ENCODE measurements at places on chromosomes 2 and 18. TPM values are rescaled to one million over a fixed set of nuclear protein-coding genes. Genes with fewer than 3 reads are reported as not detected.
A peak's percentile ranks its signal among the peaks of the same experiment; 100 is the strongest.

DNA sequence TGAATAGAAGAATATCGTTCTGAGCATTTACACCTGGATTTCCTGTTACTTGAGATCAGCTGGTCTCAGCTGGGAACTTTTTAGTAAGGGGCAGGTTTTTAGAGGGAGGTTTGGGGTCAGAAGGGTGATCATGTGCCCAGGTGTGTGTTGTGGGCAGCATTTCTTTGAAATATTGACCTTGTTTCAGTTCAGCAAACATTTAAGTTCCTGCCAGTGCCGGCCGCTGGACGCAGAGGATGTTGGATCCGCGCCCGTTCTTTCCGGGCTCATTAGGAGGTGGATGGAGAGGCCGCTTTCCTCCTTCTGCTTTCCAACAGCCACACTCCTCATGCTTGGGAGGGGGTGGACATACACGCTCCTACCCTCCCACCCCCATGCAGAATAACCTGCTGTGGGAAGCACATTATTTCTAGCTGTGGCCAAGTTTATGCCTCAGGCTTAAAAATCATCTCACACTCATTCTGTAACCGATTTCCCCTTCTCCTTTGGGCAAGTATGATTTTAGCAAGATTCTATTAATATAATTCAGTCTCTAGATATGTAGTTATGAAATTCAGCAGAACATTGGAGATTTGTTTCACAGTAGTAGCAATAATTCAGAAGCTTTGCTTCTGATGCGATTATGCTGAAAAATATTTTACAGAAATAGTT lies 131.4 kb downstream of the ZNF236 start:
- DNase-seq: no peak
- H3K36me3 ChIP-seq: peaks cover 29% of the 10 kb centered on the region
- no peaks in the 10 kb centered on the region for H3K27me3 ChIP-seq
- peaks cover 22% of the 10 kb centered on the region for H3K4me1 ChIP-seq
- H3K4me3 ChIP-seq: no peak overlapping the region

- no peak for DNase-seq
- no peaks in the 10 kb centered on the region for H3K36me3 ChIP-seq
- no peak overlapping the region for H3K27ac ChIP-seq
- H3K4me3 ChIP-seq: no peak overlapping the region
- H3K4me1 ChIP-seq: no peaks in the 10 kb centered on the region
Observed at GRCh38 chr2:173520918-173521317, 166.2 kb downstream of the CDCA7 start.

DNA sequence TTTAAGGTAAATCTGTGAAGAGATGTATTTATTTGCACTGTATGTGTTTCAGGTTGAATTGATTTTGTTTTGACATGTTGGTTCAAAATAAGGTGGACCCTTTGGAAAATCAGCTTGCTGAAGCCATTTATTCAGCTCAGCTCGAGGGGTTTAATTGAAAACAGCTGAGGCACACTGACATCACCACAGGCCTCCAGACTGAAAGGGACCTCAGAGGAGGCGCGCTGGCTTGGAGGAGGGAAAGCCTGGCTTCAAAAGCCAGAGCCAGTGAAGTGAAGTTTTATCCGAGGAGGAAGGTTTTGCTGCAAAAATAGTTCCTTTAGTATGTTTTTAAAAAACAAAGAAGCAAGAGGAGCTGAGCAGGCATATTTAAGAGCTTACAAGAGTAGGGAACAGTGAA lies 26.9 kb upstream of the DNMT3A start:
- H3K4me1 ChIP-seq: peaks cover 6% of the 10 kb centered on the region
- H3K4me3 ChIP-seq: no peak overlapping the region
- DNase-seq: no peak
- no peaks in the 10 kb centered on the region for H3K27me3 ChIP-seq
- no peaks in the 10 kb centered on the region for H3K36me3 ChIP-seq

GRCh38 chr18:6004683-6005082 lies 109.4 kb upstream of the TMEM200C start:
- H3K27me3 ChIP-seq: peaks cover 7% of the 10 kb centered on the region
- no peak overlapping the region for H3K4me3 ChIP-seq
- peak; percentile 73 for DNase-seq

GRCh38 chr2:217326238-217327022 lies 466.6 kb upstream of the TNP1 start:
- no peak overlapping the region for H3K27ac ChIP-seq
- no peak for DNase-seq
- H3K27me3 ChIP-seq: no peaks in the 10 kb centered on the region
- no peaks in the 10 kb centered on the region for H3K4me1 ChIP-seq
- no peak overlapping the region for H3K4me3 ChIP-seq

DNA sequence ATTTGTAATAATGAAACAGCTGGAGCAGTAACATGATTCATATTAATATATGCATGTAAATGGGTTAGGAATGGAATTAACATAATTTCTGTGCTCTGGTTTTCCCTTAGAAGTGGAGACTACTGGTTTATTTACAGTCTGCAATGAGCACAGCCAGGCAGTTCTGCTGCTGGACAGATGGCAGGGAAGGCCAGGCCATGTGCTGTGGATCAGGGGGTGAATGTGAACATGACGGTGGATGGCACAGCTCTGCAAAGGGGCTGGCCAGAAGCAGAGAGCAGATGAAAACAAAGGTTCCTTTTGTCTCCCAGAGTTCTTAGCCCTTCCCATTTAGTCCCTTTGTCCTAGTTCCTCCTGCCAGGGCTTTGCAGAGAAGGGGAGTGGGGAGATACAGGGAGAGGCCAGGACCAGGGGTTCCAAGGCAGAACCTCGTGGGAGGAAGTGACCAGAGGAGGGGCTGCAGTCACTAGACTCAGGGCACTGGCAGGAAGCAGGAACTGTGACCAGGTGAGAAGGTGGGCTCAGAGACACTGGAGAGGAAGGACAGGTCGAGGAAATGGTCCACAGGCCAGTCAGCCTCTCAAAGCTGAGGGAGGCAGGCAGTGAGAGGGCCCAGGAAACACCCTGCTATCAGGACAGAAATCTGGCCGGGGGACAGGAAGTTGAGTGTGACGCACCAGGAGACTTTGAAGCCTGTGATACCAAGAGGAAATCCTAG lies 112.9 kb upstream of the ATP8B1 start:
- no peaks in the 10 kb centered on the region for H3K36me3 ChIP-seq
- peak; percentile 65 for DNase-seq
- peaks cover 8% of the 10 kb centered on the region for H3K27me3 ChIP-seq
- peaks cover 8% of the 10 kb centered on the region for H3K4me1 ChIP-seq
- H3K4me3 ChIP-seq: no peak overlapping the region

DNA sequence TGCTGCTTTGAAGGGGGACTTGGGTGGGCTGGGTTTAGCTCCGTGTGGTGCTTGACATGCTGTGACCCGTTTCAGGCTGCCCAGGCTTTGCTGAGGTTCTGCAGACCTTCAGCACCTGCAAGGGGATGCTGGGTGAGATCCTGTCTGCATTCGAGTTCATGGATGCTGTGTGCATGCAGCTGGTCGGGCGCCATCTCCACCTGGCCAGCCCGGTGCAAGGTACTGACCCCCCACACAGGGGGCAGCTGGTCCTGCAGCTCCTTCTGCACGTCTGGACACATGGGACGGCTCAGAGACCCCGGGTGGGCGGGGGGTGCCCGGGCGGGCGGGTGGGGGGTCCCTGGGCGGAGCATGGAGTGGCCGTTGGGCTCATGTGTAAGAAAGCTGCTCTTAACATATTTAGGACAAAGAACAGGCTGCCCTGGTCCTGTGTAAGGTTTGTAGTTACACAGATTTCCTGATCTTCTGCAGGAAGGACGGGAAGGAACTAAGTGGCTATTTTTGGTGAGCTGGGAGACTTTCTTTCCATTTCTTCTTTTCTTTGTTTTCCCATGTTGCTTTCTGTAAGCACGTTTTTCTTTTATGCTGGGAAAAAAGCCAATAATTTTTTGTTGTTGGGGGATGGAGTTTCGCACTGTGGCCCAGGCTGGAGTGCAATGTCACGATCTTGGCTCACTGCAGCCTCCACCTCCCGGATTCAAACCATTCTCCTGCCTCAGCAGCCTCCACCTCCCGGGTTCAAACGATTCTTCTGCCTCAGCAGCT lies 15.8 kb downstream of the D2HGDH start:
- no peak overlapping the region for H3K4me3 ChIP-seq
- no peak overlapping the region for H3K27ac ChIP-seq
- no peaks in the 10 kb centered on the region for H3K27me3 ChIP-seq
- no peak for DNase-seq
- no peaks in the 10 kb centered on the region for H3K4me1 ChIP-seq
- H3K36me3 ChIP-seq: peaks cover 30% of the 10 kb centered on the region

DNA sequence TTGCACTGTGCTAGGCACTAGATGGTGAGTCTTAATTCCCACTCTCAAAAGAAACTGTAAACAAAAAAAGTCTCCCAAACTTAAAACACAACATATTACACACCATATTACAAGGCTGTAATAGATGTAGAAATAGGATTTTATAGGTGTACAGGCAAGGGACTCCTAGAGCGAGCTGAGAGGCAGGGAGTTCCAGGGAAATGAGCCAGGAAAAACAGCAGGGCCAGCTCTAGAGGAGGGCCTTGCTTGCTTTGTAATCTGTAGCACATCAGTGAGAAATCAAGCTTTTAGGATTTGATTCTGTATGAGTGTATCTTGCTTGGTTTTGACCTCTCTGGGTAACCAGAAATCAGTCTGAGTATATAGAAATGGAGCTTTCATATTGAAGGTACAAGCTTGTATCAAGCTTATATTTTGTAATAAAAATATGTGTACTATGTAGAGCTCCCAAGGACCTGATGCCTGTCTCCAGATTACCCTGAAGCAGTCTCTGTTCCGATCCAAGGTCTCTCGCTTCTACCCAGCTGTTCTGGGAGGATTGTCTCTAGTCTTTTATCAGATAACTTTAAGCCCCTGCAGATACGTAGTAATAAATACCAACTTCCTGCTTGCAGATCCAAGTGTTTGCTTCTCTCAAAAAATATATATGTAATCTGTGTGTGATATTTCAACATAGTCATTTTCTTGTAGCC lies 73.0 kb downstream of the MYO1B start:
- DNase-seq: no peak
- H3K27me3 ChIP-seq: peaks cover 5% of the 10 kb centered on the region
- H3K4me3 ChIP-seq: no peak overlapping the region
- H3K4me1 ChIP-seq: peaks cover 15% of the 10 kb centered on the region
- H3K27ac ChIP-seq: no peak overlapping the region

- H3K36me3 ChIP-seq: peaks cover 55% of the 10 kb centered on the region
- peak overlapping the region; percentile 92 for H3K27ac ChIP-seq
- H3K27me3 ChIP-seq: no peaks in the 10 kb centered on the region
Observed at GRCh38 chr2:191114403-191114886, 36.3 kb downstream of the STAT4 start.

DNA sequence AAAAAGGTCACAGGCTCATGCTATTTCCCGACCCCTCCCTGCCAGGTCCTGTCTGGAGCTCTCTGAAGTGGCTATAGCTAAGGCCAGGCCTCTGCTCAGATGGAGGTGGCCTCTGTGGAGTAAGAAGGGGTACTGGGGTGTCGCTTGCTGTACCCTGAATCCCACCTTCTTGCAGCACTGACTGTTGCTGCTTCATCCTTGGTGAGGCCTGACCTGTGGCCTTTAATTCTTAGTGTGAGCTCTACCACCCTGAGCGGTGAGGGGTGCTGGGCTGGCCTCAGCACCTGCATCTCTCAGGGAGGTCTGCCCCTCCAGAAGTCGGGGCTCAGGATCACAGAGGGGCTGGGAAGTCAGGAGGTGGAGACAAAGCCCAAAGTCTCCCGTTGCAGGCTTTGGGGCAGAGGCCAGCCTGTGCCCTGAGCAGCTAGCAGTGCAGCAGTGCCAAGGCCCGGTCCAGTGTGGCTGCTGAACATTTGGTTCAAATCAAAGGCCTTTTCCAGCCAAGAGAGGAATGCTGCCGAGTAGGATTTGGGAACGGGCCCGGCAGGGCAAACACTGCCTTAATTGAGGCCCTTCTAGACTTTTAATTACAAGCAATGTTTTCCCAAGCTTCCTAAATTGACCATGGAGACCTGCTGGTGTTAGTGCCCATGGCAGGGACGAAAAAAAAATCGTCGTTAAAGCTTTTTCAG lies 133.5 kb upstream of the HAAO start:
- no peaks in the 10 kb centered on the region for H3K4me1 ChIP-seq
- DNase-seq: no peak
- H3K27ac ChIP-seq: no peak overlapping the region
- no peak overlapping the region for H3K4me3 ChIP-seq

GRCh38 chr2:237429753-237430152 lies 15.8 kb upstream of the COL6A3 start:
- H3K27me3 ChIP-seq: no peaks in the 10 kb centered on the region
- H3K36me3 ChIP-seq: peaks cover 31% of the 10 kb centered on the region
- H3K4me1 ChIP-seq: peaks cover 82% of the 10 kb centered on the region
- DNase-seq: peak; percentile 69

DNA sequence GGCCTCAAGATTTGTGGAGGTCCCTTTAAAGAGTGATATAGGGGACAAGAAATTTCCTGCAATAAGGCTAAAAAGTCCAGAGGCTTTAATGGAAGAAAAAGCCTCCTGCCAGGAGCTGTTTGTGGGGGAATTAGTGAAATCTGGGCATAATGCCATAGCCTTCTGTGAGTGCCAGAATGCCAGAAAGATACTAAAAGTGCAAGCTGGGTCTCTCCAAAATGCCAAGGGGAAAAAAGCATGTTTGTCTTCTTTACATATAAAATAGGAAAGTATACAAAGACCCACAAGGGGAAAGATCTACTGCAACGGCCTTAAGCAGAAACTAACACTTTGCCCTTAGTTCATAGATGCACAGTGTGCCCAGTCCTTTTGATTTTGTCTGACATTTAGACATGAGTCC lies 647.7 kb upstream of the ZNF804A start:
- no peak overlapping the region for H3K27ac ChIP-seq
- H3K27me3 ChIP-seq: no peaks in the 10 kb centered on the region
- H3K4me1 ChIP-seq: no peaks in the 10 kb centered on the region
- H3K36me3 ChIP-seq: no peaks in the 10 kb centered on the region

- H3K27ac ChIP-seq: no peak overlapping the region
- no peak for DNase-seq
- H3K4me1 ChIP-seq: no peaks in the 10 kb centered on the region
- H3K4me3 ChIP-seq: no peak overlapping the region
- no peaks in the 10 kb centered on the region for H3K36me3 ChIP-seq
Observed at GRCh38 chr2:16038621-16039020, 98.3 kb downstream of the MYCN start.

DNA sequence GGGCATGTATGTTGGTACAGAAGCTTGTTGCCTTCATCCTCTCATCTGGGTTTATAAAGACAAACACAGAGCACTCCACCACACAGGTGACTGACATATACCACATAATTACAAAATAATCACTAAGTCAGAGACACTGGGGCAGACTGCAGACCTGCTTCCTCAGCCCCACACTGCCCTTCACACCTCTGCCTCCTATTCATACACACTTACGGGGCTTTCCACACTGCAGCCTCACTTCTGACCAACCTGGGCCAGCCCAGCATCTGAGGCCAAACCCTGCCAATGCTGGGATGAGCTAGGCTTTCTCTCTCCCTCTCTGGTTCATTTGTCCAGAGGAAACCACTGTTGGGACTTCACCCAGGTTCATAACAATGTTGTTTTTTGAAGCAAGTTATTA lies 4.5 kb downstream of the EMX1 start:
- no peaks in the 10 kb centered on the region for H3K36me3 ChIP-seq
- DNase-seq: no peak
- peaks cover 65% of the 10 kb centered on the region for H3K27me3 ChIP-seq
- no peak overlapping the region for H3K4me3 ChIP-seq
- peaks cover 9% of the 10 kb centered on the region for H3K4me1 ChIP-seq

GRCh38 chr18:76402026-76402990 lies 92.7 kb downstream of the ZNF516 start:
- peaks cover 4% of the 10 kb centered on the region for H3K27me3 ChIP-seq
- no peak overlapping the region for H3K4me3 ChIP-seq
- no peaks in the 10 kb centered on the region for H3K36me3 ChIP-seq

Gene PCBP1
- total RNA-seq: 447 TPM

Gene FZD7
- total RNA-seq: 1.3 TPM

Gene DNAH7
- not detected for total RNA-seq

Gene FAP
- not detected for total RNA-seq

Gene B3GNT7
- total RNA-seq: not detected

Gene RESP18
- not detected for total RNA-seq

Gene SF3B6
- total RNA-seq: 143 TPM

Measured in activated CD4-positive, alpha-beta T cell treated with anti-CD3 and anti-CD28 coated beads, Interleukin-2, amount 10 ng/mL, durations not matched to agents 24 days and 14 days (primary cell).